ENCODE measurements at places on chromosomes 1 and 21. TPM values are rescaled to one million over a fixed set of nuclear protein-coding genes. Genes with fewer than 3 reads are reported as not detected.

OR2T11 gene
- total RNA-seq, result not detected

LYPD8 gene
- not detected for total RNA-seq

PLCH2 gene
- total RNA-seq, result 0.20 TPM

CD1D gene
- total RNA-seq, result 0.39 TPM

PDXK gene
- total RNA-seq, result 52.5 TPM

BTBD8 gene
- 3.5 TPM for total RNA-seq

SYPL2 gene
- total RNA-seq, result 5.5 TPM

TEKT2 gene
- total RNA-seq, result not detected

KIAA0040 gene
- under 0.01 TPM for total RNA-seq

CA6 gene
- not detected for total RNA-seq

CA14 gene
- total RNA-seq, result not detected

VAV3 gene
- total RNA-seq, result 1.5 TPM

All from subcutaneous preadipocyte (primary cell).